ENCODE measurements at places on chromosomes 11 and 22.

DNA sequence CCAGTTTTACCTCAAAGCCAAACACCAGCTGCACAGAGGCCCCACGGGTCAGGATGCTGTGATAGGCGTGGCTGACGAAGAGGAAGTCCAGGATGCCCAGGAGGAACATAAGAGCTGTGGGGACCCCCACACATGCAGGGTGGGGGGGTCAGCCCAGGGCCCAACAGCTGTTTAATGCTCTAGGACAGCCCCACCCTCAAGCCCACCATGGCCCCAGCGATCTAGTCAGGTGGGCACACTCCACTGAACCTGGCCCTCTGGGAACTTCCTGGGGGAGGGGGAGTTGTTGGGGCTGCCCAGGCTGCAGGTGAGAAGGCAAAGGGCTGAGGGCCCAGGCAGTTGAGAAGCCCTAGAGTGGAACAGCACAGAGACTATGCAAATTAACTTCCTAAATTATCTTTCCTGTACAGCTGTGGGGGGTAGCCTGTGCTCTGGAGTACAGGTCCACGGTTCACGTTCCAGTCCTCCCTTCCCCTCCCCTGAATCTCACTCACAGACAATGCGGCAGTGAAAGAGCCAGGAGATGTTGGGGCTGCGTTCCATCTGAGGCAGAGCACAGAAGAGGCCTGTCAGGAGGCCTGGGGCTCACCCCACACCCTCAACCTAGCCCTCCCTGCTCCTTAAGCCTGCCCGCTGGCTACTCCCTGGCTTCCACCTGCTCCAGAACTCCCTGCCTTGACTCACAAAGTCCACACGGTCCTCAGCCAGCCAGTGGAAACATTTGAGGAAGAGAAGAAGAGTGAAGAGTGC is 1.9 kb downstream of the SYVN1 start:
- no peak for DNase-seq

DNA sequence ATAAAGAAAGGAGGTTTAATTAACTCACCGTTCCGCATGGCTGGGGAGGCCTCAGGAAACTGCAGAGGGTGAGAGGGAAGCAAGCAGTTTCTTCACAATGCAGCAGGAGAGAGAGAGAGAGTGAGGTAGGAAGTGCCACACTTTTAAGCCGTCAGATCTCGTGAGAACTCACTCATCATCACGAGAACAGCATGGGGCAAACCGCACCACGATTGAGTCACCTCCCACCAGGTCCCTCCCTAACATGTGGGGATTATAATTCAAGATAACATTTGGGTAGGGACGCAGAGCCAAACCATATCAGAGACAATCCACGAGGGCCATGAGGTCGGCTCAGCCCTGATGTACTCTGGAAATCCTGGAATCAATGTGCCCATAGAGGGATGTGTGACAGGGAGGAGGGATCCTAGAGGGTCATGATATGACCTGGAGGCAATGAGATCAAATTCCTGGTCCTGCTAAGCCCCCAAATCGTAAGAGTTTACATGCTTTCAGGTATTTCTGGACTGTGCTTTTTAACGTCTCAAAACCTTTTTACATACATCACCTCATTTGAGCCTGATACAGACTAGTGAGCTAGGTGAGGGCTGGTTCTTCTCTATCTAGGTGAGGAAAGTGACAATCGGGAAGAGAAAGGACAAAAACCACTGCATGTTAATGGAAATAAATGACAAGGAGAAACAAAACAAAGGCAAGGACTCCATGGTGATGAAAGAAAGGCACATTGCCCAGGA is 19.5 kb upstream of the RASSF10 start:
- no peak for DNase-seq

GRCh38 chr22:31588970-31589675 is 72.9 kb downstream of the PISD start:
- no peak for DNase-seq

- DNase-seq, result no peak
These were observed 10.7 kb upstream of the GSTP1 start for GRCh38 chr11:67572747-67573419.

DNA sequence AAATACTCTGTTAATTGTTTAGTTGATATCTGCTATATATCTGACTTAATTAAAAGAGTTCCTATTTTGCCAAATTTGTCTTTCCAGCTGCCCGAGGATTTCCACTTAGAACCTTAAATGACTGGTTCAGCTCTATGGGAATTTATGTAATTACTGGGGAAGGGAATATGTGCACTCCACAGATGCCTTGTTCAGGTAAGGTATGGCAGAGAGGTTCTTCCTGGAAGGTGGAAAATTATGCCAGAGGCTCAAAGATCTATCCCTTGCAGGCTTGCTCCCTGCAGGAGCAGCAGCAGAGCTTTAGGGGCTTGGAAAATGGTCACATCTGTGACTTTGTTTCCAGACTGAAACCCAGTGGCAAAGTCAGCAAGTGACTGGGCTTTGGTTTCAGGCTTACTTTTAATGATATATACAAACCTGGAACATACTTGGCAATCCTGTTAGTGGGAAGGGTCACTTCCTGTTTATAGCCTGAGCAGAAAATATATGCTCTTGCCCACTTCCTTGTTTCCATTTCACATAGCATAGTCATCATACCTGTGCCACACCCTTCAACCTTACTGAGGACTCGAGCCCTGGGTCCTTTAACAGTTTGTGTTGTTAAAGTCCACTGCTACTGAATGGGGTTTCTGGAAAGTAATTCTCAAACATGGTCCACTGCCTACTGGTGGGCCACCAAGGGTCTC is 23.7 kb downstream of the WBP2NL start:
- no peak for DNase-seq

DNA sequence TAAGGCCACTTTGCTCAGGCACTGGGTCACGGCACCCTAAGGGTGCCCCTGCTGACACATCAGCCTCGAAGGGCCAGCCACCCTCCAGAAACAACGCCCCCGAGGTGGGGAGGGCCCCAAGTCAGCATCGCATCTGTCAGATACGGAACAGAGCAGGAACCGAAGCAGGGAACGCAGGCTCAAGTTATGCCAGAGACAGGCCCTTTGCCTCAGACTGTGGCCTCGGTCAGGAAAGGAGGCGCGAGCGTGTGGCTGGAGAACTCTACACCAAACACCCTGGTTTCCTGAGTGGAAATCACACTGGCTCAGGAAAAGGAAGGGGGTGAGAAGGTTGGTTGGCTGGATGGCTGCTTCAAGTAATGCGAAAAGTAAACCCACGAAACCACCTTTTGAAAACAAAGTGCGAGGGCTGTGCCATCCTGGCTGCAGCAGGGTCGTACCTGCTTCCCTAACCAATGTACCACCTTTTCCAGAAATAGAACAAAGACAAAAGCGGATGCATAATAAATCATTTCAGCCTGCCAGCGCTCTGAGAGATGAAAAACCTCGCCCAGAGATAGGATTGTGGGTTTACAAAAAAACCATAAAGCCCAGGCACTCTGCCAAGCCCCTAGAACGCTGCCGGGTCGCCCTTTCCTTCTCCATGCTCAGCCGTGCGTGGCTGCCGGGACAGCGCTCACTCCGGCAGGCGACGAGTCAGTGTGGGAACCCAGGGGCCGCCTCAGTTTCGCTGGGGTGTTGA is 38.6 kb downstream of the TRMU start:
- DNase-seq, result no peak

- DNase-seq, result no peak
These were observed 102.9 kb downstream of the USP35 start for GRCh38 chr11:78291503-78292108.

DNA sequence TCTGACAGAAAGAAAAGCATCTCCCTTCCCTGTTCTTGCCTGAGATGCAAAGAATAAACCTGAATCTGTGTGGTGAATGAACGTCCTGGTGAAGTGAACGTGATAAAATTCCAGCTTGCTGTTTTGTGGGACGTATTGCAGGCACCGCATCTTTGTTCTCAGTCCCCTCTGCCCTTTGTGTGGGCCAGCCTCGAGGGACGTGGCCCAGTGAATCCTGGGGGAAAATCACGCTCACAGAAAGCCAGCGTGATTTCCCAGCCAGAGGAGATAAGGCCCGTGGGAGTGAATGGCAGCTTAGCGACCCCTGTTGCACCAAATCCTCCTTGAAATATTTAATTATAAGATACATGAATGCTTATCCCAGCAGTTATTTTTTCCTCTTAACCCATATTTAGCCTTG is 129.1 kb downstream of the COMMD9 start:
- no peak for DNase-seq

GRCh38 chr22:36417281-36417686 is 29.5 kb upstream of the MYH9 start:
- DNase-seq, result no peak

GRCh38 chr11:34028425-34028824 is 23.1 kb upstream of the CAPRIN1 start:
- no peak for DNase-seq

DNA sequence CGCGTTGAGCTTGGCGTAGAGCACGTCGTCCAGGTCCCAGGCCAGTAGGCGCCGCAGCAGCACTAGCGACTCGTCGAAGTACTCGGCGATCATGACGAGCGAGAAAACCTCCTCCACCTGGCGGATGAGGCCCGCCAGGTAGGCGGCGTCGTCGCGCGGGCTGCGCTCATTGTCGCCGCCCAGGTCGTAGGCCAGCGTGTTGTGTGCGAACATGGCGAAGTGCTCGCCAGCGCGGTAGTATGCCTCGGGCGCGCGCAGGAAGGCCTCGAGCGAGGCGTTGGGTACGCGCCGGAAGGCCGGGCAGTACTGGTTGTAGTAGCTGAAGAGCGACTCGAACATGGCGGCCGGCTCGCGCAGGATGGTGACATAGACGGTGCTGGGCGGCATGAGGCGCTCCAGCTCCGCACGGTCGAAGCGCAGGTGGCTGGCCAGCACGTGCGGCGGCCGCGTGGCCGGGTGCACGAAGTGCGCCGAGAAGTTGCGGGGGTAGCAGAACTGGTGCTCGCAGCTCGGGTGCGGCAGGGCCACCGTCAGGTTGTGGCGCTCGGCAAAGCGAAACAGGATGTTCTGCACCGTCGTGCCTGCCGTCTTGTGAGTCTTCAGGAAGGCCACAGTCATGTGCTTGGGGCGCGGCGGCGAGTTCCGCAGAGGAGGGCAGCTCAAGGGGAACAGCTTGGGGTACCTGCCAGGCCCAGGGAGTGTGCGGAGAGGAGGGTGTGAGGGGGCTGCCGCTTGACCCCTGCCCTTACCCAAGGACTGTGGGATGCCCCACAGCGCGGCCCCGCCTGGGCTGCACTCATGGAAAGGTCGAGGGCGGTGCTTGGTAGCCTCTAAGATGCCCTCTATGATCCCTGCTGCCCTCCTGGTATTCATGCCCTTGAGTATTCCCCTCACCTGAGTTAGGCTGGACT is 5.7 kb downstream of the GAL3ST3 start:
- DNase-seq, result no peak

- no peak for DNase-seq
These were observed 84.6 kb downstream of the ETS1 start for GRCh38 chr11:128502726-128503125.

DNA sequence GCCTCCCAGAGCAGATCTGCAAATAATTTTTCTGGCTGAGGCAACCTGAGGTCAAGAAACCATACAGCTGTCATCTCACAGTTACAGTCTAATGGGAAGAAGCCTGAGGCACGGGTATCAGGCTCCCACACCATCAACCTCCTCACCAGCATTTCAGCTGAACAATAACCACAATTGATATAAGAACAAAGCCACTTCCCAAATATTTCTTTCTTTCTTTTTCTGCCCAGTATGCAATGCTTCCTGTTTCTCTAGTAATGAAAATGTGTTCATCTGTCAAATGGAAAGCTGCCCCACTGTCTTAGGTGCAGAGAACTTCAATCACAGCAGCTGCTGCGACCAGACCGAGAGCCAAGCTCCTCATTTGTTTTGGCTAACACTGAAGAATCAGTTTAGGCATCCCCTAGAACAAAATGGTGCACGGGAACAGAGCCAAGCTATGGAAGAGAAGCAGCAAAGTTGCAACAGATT is 108.4 kb downstream of the BLID start:
- no peak for DNase-seq

- DNase-seq, result no peak
These were observed 54.9 kb downstream of the P4HA3 start for GRCh38 chr11:74256378-74257133.

GRCh38 chr22:45240810-45241631 is at the start of gene KIAA0930:
Gene KIAA0930 (minus strand): TSS chr22:45240894. CDS start chr22:45240703, 191 bp downstream.
- DNase-seq, result peak; percentile 80

GRCh38 chr11:64247729-64248531 is 1.2 kb upstream of the PPP1R14B start:
- DNase-seq, result no peak

- DNase-seq, result peak; percentile 17
These were observed 87.5 kb downstream of the RRM1 start for GRCh38 chr11:4181782-4182721.

- no peak for DNase-seq
These were observed 227.0 kb upstream of the NCAM1 start for GRCh38 chr11:112734207-112734606.

- peak; percentile 92 for DNase-seq
These were observed 609 bp upstream of the ATF4 start for GRCh38 chr22:39519681-39520225.

GRCh38 chr22:38724926-38725571 is 19.3 kb downstream of the GTPBP1 start:
- DNase-seq, result no peak

GRCh38 chr11:128596250-128596649 is 8.9 kb upstream of the ETS1 start:
- no peak for DNase-seq

GRCh38 chr11:44483919-44484610 is 81.4 kb upstream of the CD82 start:
- DNase-seq, result no peak

- no peak for DNase-seq
These were observed 81.8 kb downstream of the ETS1 start for GRCh38 chr11:128505449-128506065.

DNA sequence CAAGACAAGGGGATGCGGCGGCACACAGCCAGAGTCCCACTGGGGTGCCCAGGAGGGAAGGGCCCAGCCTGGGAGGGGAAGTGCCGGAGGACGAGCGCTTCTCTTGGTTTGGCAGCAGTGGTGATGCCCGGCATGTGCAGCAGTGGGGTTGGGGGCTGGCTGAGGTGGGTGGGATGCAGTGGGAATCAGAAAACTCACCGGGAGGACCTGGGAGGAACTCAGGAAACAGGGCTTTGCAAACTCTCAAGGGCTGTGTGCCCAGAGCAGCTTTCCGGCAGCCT is 3.0 kb downstream of the FERMT3 start:
- DNase-seq, result no peak

GRCh38 chr11:21711341-21711740 is 481.5 kb upstream of the ANO5 start:
- DNase-seq, result no peak

DNA sequence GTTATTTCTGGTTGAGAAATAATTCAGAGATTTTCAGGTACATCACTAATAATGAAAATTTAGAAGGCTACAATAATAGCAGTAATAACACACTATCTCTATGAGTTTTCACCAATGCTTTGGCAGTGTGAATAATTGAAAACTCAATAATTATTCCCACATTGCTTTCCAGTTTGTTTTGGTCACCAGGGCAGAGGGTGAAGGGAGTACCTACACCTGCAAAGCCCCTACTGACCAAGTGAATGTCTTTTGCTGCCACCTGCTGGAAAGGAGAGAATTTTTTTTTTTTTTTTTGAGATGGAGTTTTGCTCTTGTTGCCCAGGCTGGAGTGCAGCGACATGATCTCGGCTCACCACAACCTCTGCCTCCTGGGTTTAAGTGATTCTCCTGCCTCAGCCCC is 3.2 kb downstream of the NELL1 start:
- DNase-seq, result no peak

GRCh38 chr11:34809191-34810106 is 106.7 kb downstream of the APIP start:
- DNase-seq, result no peak

Data from stimulated activated CD4-positive, alpha-beta T cell treated with anti-CD3 and anti-CD28 coated beads, TNF-alpha, amount 100 ng/mL, for 48 hours (primary cell).